ENCODE measurements at places on chromosomes 4 and X.
A peak's percentile ranks its signal among the peaks of the same experiment; 100 is the strongest.

GRCh38 chrX:105502336-105502735 is 281.8 kb upstream of the TEX13A start:
- DNase-seq: no peak

- DNase-seq: no peak
Observed at GRCh38 chrX:18793601-18794089, 86.2 kb downstream of the PPEF1 start.

- peak; percentile 77 for DNase-seq
Observed at GRCh38 chrX:154980330-154981115, 42.0 kb downstream of the F8 start.

DNA sequence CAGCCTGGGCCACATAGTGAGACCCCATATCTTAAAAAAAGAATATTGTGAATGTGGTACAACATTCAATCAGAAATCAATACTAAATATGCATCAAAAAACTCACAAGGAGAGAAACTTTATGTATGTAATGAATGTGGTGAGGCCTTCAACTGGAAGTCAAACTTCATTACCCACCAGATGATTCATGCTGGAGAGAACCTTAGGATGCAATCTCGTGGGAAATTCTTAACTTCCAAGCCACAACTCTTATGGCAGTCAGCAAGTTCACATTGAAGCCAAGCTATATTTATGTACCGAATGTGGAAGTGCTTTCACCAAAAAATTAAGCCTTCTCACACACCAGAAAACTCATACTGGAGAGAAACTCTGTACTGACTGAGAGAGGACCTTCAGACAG is 84.5 kb upstream of the UXT start:
- DNase-seq: no peak

- no peak for DNase-seq
Observed at GRCh38 chr4:155072417-155072816, 136.0 kb upstream of the NPY2R start.

DNA sequence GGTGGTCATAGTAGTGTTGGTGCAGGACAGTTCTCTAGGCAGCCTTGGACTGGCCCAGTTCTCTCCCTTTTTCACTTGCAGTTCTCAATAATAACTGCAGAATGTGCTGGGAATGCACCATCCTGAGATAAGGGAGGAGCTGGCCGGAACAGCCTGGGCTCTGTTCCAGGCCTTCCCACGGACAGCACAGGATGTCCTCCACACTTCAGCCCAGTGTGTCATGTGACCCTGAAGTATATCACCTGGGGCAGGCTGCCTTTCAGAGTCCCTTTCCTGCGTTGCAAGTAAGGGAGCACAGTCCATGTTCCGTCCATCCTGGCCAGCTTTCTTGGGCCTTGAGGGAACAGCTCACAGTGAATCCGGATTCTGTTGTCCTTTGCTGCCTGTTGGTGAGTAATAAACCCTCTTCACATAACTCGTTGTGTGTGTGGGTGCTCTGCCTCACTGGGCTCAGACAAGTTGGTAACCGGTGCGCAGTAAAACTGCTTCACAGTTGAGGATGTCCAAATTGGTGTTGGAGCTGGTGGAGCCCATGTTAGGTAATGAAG is 32.3 kb upstream of the BBS12 start:
- DNase-seq: no peak

- no peak for DNase-seq
Observed at GRCh38 chr4:81814987-81815541, 343.4 kb upstream of the RASGEF1B start.

All from CD4-positive, alpha-beta T cell treated with Interleukin-4 for 4 hours (primary cell).